ENCODE measurements at places on chromosomes 1 and 21.
A peak's percentile ranks its signal among the peaks of the same experiment; 100 is the strongest.

- no peak for DNase-seq
Observed at GRCh38 chr1:33169290-33170055, 12.4 kb downstream of the TRIM62 start.

DNA sequence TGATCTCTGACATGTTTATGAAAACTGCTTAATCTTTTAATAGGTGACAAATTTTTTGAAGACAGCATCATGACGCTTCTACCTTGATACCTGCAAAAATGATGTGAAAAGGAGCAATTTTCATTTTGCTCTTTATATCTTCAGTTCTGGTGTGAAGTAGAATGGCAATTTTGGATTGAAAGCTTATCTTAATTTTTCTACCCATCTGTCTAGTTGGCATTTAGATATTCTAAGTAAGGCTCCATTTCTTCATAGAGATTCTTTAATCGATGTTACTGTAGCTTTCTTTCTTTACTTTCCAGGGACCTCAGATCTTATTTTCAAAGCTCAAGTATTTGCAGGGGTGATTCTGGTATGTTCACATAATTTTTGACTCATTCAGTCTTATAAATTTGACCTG lies 32.3 kb upstream of the GPR52 start:
- no peak for DNase-seq

DNA sequence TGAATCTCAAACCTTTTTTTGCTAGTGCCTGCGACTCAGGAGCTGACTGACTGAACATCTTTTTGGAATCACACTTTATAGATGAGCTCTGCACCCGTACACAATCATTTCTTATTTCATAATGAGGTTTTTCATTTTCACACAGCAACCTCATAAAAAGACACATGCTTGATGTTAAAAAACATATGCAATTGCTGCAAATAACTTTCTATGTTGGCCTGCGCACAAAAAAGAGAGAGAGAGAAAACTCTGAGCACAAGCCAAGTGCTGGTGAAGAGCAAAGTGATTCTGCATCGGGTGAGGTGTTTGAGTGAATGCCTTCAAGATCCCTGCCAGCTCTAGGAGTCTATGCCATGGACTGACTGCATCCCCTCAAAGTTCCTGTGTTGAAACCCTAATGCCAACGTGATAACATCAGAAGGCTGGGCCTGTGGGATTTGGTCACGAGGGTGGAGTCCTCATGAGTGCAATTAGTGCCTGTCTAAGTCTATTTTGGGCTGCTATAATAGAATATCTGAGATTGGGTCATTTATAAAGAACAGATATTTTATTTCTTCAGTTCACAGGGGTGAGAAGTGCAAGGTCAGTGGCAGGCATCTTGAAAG lies 36.6 kb downstream of the C1orf87 start:
- DNase-seq, result no peak

DNA sequence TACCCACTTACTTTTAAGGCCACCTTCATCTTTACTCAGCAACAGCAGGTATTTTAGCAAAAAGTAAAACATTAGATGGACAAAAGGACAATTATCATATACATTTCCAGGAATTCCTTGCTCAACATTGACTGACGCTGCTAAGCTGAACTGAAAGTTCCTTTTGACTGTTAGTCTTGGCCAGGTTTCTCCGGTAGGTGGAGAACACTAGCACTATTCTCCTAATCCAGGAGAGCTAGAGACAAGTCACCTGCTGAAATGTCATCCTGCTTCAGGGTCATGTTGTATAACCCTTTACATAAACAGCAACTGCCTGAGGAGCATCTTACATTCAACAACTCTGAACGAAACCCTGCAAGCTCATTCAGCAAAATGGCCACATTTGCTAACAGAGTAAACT lies 109.0 kb upstream of the ESRRG start:
- DNase-seq, result no peak

DNA sequence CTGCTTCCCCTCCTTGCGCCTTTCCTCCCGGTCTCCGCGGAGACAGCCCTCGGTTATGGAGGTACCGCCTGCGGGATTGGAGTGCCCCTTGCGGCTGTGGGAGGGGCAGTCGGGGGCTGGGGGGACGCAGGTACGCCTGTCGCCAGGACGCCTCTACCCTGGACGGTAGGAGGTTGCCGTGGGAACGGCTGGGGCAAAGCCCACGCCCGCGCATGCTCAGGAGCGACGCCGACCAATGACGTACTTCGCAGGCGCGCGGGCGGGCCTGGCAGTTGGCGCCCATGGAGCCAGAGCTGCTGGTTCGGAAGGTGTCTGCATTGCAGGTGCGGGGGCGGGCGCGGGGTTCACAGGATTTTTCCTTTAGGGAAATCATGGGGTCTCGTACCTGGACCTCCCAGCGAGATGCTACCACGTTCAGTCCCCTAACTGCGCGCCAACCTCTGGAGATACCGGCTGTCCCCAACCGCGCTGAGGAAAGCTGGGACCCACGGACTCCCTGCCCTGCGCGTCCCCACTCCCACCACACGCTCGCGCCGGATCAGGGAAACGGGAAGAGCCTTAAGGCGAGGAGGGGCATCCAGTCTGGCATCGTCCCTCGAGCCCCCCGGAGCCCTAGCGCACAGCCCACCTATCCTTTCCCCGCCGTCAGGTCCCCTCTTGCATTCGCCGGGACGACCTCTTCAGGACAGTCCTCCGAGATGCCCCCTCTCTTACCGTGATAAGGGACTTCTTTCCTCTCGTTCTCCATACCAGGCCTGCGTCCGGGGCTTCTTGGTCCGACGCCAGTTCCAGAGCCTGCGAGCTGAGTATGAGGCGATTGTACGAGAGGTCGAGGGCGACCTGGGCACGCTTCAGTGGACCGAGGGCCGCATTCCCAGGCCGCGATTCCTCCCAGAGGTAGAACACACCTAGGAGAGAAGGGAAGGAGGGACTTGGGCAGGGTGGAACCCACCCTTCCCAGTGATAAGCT lies at the start of gene IQCC:
Gene IQCC, plus strand, starts transcription at position 271 of the 970 bp plus-strand sequence. Its CDS starts 11 bp downstream, at position 282.
- peak; percentile 98 for DNase-seq

DNA sequence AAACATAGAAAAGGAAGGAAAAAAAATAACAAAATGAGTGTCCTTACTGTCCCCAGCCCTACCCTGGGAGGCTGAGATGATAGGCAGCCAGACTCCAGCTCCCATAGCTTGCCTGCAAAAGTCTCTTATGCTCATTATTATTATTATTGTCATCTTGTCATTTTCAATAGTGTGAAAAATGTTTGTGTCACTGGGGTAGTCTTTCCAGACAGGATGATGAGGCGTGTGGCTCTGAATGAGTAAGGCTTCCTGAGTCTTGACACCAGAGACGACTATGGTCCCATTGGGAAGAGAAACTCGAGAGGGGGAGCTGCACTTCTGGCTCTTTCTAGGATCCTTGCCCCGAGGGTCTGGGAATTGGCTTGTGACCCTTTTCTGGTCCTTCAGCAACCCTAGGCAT lies 1.1 kb upstream of the CYB561D1 start:
- DNase-seq, result no peak

DNA sequence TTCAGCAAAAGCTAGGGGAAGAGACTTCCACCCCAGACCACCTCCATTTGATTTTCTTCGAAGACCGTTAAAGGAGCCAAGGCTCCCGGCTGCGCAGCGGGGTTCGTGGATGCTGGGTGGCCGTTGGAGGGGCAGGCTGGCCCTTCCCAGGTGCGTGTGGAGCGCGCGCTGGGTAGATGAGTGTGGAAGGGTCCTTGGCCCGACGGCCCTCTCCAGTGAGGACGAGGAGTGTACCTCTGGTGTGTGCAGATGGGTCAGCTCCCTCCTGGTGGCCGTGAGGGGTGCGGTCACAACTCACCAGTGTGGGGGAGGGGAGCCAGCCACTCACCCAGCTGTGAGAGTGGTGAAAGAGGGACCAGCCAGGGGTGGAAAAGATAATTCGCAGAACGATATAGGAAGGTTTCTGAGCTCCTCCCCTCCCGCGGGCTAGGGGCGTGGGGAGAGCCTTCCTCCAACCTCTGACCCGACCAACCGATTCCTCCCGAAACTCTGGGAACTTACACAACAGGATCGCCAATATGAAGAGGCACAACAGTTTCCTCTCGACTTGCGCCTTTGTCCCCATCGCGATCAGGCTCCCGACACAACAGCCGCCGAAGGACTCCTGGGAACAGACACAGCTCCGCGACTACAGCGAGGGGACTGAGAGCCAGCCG lies at the start of gene F11R:
Gene F11R, minus strand, starts transcription at position 644 of the 656 bp plus-strand sequence. Its CDS starts 79 bp downstream, at position 565.
- peak; percentile 74 for DNase-seq
